T-helper 9 cell (primary cell): ENCODE measurements at places on chromosomes 5 and 9.

GRCh38 chr5:120684213-120684612 lies 220.1 kb downstream of the PRR16 start:
- no peak for DNase-seq

DNA sequence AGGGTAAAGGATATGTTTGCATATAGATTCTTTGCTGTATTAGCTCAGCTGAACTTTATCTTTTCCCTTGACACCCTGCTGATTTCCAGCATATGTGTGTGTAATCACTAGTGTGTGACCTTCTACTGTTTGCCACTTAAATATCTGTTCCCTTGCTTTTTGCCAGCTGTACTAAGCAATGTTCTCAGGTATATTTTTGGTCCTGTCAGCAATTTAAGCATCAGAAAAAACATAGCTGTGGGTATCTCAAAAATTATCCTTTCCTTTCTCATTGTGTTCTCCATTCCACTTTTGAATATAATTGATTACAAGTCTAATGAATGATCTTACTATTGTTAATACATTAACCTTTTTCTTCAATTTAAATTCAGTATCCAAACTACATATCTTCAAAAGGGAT lies 59.2 kb upstream of the CDH10 start:
- DNase-seq = no peak

DNA sequence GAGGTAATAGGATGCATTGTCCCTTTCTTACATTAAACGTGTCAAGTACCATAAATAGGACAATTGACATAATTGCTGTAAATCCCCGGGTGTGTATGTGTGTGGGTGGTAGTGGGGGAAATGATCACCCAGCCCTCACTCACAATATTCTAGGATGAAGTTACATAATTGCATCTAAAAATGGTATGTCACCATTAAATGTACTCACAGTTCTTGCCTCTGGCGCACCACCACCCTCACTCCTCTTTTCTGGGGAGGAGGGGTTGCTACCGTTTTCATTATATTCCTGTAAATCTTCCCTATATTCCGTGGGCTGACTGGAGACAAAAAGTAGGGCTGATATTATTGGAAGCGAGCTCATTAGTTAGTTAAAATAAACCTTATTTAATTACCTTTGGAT lies 563.8 kb downstream of the TLR4 start:
- DNase-seq = no peak

- DNase-seq = no peak
Measured at GRCh38 chr5:74250304-74251102, 390.0 kb downstream of the ENC1 start.

DNA sequence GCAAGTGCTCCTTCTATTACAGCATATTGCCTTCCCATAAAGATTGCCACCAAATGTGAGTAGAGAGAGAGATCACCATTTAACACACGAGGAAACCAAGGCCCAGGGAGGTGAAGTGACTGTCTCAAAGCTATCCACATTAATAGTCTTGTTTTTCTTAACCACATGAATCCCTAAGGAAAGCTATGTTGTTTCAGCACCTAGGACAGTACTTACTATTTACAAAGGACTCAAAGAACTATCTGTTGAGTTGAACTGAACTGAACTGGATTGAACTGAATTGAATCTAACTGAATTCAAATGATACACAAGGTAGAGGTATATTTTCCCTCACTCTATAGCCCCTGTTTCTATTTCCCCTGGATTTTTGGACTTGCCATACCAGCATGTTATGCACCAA lies 430.4 kb downstream of the CAAP1 start:
- no peak for DNase-seq

DNA sequence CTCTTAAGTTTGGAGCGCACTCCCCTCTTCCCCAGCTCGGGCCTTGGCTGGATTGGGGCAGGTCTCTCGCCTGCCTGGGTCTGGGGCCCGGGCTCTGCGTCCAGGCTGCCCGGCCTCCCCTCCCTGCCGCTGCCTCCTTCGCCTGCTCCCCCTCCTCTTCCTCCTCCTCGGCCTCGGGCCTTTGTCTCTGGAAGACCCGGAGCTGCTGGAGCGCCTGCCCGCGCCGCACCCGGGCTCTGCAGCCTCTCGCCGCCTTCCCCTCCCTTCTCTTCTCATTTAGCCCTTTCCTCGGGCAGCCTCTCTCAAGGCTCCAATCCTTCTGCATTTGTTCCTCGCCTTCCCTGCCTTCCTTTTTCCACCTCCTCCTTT lies 218.5 kb downstream of the C9orf50 start:
- DNase-seq = no peak

DNA sequence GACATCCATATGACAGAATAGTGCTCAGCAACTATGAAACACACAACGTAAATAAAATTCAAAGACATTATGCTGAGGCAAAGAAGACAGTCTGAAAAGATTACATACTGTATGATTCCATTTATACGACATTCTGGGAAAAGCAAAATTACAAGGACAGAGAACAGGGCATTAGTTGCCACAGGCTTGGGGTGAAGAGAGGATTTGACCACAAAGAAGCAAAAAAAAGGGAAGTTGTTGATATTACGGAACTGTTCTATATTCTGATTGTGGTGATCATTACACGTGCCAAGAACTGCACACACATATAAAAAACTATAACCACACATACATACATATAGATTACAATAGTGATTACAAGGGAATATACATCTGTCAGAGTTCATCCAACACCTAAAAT lies 24.1 kb downstream of the CDK5RAP2 start:
- DNase-seq = no peak

DNA sequence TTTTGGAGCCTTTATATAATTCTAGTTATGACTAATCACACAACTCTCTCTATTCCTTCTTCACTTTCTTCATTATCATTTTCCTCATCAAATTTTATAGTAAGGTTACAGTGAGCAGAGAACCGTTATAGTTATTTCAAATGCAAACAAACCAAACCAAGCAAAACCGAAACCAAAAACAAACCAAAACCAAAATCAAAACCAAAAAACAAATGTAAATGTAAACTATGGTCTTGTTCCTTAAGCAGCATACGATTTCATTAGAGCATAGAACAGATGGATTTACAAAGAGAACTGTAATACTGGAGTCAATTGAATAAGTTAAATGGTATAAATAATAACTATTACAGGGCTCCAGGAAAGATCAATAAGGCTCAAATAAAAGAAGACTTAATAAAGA lies 447.1 kb downstream of the LRRC70 start:
- DNase-seq = no peak

GRCh38 chr5:168015506-168015905 lies 275.9 kb upstream of the WWC1 start:
- no peak for DNase-seq

DNA sequence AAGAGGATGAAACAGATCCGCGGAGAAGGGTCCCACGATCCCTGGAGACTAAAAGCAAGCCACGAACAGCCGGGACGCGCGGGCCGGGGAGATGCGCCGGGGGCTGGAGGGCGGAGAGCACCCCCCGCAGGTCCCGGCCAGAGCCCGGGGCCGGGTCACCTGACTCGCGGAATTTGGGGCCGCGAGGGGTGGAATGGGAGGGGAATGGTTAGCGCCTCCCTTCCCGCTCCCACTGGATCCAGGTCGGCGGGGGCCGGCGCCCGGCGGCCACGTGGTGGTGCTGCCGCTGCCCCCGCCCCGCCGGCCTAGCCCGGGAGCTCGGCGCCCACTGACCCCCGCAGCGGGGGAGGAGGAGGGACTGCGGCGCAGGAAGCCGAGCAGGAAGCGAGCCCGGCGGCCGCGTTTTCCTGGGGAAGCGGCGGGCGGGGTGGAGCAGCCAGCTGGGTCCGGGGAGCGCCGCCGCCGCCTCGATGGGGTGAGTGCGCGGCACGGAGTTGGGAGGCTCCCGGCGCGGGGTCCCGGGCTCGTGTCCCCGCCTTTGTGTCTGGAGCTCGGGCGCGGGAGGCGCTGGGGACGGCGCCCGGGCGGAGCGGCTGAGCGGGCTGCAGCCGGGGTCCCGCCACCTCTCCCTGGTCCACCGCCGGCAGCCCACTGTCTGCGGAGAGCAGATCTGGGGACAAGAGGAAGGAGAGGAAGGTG lies at the start of gene RAI14:
TSS of gene RAI14 (plus strand) at position 328 of the 699 bp plus-strand sequence. CDS start 30,592 bp downstream, outside the sequence.
- DNase-seq = peak; percentile 32

GRCh38 chr9:129174102-129174723 lies 3.8 kb downstream of the IER5L start:
- DNase-seq = peak; percentile 76

- no peak for DNase-seq
Measured at GRCh38 chr5:73497497-73498056, 665 bp upstream of the BTF3 start.

- no peak for DNase-seq
Measured at GRCh38 chr9:111839387-111839786, 44.6 kb upstream of the SHOC1 start.

DNA sequence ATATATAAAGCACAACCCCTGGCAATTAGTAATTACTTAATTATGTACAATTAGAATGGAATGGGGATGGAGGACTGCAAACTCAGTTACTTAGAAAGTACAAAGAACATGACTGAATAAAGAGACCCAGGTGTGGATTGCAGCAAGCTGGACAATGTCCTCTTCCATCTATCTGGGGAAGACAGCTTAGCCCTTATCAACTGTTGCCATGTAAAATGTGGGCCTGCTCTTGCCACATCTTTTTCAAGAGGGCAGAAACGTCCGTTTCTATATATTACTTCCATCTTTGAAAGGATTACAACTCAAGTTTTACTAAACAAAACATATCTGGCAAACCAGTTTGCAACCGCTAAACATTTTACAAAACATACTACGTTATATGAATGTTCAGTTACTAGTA lies 26.2 kb downstream of the GOLPH3 start:
- DNase-seq = no peak

DNA sequence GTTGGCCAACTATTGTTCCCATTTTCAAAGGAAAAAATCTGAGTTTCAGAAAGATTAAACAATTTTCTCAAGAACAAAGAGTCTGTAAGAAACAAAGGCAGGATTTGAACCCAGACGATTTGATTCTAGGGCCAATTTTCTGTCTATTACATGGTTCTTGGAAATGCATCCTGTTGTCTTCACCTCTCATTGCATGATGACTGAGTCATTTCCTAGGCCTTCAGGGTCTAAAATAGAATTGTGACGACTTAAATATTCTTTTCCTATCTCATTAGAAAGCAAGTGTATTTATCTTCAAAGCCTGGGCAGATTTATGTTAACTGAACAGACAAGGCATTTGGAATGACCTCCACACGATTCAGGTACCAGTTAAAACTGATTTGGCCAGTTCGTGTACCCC lies 512.9 kb downstream of the NTRK2 start:
- no peak for DNase-seq

GRCh38 chr5:180820788-180821321 lies 18.2 kb upstream of the MGAT1 start:
- no peak for DNase-seq
